ENCODE measurements at places on chromosomes 16 and 17. TPM values are rescaled to one million over a fixed set of nuclear protein-coding genes. Genes with fewer than 3 reads are reported as not detected.

UTS2R gene
- total RNA-seq: not detected

RNU2-1 gene
- total RNA-seq: not detected

CCDC200 gene
- not detected for total RNA-seq

SUPT4H1 gene
- 35.1 TPM for total RNA-seq

SDR42E1 gene
- 0.41 TPM for total RNA-seq

PNPO gene
- 7.3 TPM for total RNA-seq

CLEC19A gene
- under 0.01 TPM for total RNA-seq

ABCA10 gene
- 4.1 TPM for total RNA-seq

FBXW10B gene
- total RNA-seq: 0.82 TPM

GCSH gene
- total RNA-seq: 31.0 TPM

SLC16A11 gene
- not detected for total RNA-seq

SHCBP1 gene
- total RNA-seq: 1.2 TPM

HOXB1 gene
- total RNA-seq: not detected

ARHGDIG gene
- total RNA-seq: 51.4 TPM

KRT36 gene
- total RNA-seq: not detected

TEKT5 gene
- total RNA-seq: 1.6 TPM

NHLRC4 gene
- 0.41 TPM for total RNA-seq

MSI2 gene
- total RNA-seq: 31.0 TPM

GRIN2C gene
- total RNA-seq: 1.2 TPM

MRPL45 gene
- total RNA-seq: 36.3 TPM

Data from frontal cortex (tissue), 4 donors.